ENCODE measurements at places on chromosomes 16 and 17. TPM values are rescaled to one million over a fixed set of nuclear protein-coding genes. Genes with fewer than 3 reads are reported as not detected.

YBX2 gene
- 0.29 TPM for total RNA-seq

RAMP2 gene
- total RNA-seq: not detected

PIRT gene
- not detected for total RNA-seq

C16orf92 gene
- not detected for total RNA-seq

PRR15L gene
- not detected for total RNA-seq

IRF8 gene
- not detected for total RNA-seq

HOXB1 gene
- total RNA-seq: not detected

ADORA2B gene
- total RNA-seq: 11.2 TPM

OR3A3 gene
- total RNA-seq: not detected

HOXB9 gene
- under 0.01 TPM for total RNA-seq

DBF4B gene
- total RNA-seq: 8.6 TPM

ASPA gene
- total RNA-seq: 1.2 TPM

WIPI1 gene
- 186 TPM for total RNA-seq

CCL14 gene
- not detected for total RNA-seq

DNAAF8 gene
- total RNA-seq: 0.29 TPM

BICDL2 gene
- 0.17 TPM for total RNA-seq
